ENCODE measurements at places on chromosomes 7 and 10.

- no peak for DNase-seq
These were observed 113.1 kb upstream of the TRIM24 start for GRCh38 chr7:138346975-138347374.

DNA sequence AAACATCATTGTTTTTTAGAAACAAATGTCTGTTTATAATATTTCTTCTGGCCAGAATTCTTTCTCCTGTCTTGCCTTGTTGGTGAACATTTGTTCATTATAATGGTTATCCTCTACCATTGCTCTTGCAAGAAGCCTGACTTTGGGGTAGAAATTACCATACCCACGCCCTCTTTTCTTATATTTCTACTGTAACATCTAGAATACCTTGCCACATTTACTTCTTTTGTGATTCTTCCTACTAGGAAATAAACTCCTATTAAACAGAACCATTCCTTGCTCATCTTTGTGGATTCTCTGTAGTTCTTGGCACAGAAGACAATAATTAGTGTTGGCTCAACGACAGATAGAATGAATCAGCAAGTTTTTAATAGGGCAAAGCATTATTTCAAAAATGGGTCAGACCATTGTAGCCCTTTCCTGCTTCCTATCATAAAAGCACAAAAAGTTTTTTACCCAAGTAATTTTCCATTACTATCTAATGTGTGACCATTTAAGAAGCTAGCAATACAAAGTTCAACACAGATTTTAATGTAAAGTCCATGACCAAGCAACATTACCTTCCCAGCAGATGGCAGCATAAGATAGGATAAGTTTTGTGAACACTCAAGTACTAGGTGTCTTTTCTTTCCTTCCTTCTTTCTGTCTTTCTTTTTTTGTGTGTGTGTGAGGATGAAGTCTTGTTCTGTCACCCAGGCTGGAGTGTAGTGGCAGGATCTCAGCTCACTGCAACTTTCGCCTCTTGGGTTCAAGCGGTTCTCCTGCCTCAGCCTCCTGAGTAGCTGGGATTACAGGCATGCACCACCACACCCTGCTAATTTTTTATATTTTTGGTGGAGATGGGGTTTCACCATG is 270.4 kb downstream of the HGF start:
- peak; percentile 16 for DNase-seq

DNA sequence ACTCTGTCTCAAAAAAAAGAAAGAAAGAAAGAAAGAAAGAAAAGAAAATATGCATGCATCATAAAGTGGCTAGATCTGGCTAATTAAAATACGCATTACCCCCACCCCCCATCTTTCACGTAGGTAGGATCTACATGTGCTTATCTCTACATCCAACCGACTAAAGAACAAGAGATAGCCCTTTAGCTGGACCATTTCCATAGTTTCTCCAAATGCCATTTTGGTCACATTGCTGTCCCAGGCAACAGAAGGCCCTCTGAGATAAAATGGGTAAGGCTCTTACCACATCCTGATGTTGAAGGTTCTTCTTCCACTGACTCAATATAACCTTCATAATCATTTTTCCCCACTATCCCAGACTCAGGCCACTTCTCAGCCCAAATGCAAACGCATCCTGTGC is 31.5 kb downstream of the PIK3AP1 start:
- DNase-seq = no peak

DNA sequence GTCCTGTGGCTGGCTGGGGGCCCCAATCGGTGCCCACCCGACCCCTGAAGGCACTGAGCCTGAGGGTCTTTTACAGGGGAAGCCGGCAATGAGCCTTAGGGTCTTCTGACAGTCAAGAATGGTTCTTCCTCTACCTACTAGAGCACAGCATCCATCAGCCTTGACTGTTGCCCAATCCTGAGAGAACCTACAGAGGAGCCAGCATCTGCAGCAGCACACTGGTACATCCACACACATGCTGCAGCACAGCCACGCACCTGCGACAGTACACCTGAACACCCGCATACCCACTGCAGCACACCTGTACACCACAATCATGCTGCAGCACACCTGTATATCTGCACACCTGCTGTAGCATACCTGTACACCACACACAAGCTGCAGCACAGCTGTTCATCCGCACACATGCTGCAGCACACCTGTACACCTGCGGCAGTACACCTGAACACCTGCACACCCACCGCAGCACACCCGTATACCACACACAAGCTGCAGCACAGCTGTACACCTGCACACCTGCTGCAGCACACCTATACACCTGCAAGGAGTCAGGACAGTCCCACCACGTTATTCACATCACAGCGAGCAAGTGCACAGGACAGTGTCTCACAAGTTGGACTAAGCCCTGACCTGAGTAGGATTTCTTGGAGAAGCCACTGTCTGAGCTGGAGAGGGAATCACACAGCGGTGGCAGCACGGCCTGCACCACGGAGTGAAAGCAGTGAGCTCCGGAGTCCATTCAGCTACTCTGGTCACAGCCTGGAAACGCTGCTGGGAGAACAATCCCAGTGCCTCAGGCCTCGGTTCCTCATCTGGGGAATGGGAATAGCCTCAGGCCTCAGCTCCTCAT is 56.4 kb downstream of the VIPR2 start:
- no peak for DNase-seq

DNA sequence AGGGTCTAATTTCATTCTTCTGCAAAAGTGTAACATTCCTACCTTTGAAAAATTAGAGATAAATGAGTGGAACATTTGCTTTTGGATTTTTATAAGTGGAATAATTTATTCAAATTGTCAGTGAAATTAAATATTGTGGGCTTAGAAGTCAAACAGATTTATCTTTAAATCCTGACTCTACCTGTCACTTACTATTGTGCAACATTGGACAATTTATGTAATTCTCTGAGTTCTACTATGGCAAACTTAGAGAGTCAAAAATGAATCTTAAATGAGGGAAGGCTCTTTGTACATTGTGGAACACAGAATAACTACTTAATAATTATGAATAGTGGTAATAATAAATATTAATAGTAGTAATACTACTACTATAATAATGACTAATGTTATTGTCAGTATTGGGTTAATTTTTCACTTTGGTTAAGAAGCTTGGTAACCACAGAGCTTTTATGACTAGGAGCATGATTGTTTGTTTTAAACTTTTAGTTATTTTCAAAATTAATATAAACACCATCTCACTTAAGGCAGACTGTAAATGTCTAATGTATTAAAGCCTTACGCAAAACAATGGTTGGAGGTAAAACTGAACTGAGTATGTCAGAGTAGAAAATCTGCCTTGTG is 70.0 kb downstream of the PRKG1 start:
- no peak for DNase-seq

- no peak for DNase-seq
These were observed at the start of gene COBL for GRCh38 chr7:51316666-51317581. Gene COBL, minus strand, starts transcription at chr7:51316809. Its CDS starts 176 bp downstream, at chr7:51316633.
